ENCODE measurements at places on chromosomes 3 and 15. TPM values are rescaled to one million over a fixed set of nuclear protein-coding genes. Genes with fewer than 3 reads are reported as not detected.

PATL2 gene
- total RNA-seq, result 6.8 TPM

BHLHE40 gene
- 31.1 TPM for total RNA-seq

ALPK3 gene
- total RNA-seq, result 59.9 TPM

CCDC54 gene
- not detected for total RNA-seq

REC114 gene
- total RNA-seq, result not detected

ZNF502 gene
- 3.4 TPM for total RNA-seq

TMEM266 gene
- total RNA-seq, result 0.12 TPM

All from left cardiac atrium (tissue), 4 donors.